ENCODE measurements at places on chromosomes 2 and 18.
A peak's percentile ranks its signal among the peaks of the same experiment; 100 is the strongest.

DNA sequence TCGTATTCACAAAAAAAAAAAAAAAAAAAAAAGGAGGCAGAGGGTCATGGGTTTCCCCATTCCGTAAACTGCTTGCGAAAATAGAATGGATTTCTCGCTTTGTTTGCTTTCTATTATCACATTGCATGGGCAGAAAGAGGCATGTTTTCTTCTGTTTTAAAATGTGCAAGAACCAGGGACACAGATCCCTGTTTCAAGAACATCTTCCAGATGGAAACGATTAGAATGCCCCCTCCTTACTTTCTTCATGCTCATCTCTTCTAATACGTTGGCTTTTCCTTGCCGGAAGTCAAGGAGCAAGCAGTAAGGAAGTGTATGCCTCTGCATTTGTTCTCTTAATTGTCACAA, 51.0 kb upstream of the ZNF516 start:
- DNase-seq, result peak; percentile 39

DNA sequence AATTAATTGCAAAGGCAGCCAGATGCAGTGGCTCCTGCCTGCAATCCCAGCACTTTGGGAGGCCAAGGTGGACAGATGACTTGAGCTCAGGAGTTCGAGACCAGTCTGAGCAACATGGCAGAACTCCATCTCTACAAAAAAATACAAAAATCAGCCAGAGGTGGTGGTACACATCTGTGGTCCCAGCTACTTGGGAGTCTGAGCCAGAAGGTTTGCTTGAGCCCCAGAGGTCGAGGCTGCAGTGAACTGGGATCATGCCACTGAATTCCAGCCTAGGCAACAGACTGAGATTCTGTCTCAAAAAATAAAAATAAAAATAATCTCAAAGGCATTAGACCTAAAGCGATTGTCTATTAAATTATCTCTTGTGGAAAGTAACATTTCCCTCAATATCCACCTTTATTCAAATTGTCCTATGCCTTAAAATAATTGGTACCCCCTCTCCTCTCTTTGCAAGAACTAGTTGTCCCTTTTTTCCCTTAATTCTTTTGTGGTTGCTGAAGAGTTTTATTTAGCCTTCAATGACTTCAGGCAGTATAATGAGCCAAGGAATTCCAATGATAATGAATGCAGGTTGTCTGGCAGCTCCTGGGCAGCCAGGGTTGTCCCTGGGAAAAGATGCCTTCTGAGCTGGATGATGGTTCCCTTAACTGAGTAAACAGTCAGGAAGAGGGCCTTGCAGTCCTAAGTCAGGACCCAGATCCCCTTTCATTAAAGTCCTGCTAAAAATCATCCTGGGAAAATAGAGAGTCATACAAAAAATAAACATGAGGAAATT, 32.2 kb downstream of the GPR75 start:
- no peak for DNase-seq

DNA sequence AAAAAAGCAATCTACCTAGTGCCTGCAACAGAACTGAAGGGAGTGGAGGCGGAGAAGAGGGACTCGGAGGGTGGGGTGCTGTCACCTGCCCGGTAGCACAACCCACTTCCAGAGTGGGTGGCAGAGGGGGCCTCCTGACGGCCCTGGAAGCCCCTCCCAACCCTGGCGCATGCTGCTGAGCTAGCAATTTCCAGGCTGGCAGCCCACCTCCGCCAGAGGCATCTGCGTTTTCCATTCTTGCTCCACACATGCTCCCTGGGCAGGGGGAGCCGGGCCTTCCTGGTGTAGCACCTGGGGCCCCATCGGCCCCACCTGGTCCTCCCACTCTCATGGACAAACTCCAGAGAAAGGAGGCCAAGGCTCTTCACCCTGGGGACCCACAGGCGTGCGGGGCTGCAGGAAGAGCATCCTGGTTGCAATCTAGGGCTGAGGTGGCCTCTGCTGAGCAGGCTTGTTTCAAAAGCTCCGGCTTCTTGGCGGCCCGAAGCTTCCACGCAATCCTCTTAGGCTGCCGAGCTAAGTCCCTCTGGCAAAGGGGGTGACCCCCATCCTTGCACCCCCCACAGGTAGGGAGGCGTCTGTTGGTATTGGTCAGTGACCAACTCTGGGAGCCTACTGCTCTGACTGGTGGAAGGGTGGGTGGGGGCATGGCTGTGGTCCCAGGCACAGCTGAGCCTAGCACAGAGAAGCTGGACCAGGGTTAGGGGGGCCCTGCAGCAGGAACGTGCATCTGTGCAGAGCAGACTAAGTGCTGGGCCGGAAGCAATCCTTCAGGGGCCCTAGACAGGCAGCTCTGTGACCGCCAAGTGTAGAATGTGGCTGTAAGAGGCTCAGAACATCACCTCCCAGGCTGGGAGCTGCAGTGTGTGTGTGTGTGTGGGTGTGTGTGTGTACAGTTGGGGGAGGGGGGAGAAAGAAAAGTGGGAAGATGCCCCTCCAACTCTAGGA, 2.6 kb downstream of the HS6ST1 start:
- peak; percentile 63 for DNase-seq

DNA sequence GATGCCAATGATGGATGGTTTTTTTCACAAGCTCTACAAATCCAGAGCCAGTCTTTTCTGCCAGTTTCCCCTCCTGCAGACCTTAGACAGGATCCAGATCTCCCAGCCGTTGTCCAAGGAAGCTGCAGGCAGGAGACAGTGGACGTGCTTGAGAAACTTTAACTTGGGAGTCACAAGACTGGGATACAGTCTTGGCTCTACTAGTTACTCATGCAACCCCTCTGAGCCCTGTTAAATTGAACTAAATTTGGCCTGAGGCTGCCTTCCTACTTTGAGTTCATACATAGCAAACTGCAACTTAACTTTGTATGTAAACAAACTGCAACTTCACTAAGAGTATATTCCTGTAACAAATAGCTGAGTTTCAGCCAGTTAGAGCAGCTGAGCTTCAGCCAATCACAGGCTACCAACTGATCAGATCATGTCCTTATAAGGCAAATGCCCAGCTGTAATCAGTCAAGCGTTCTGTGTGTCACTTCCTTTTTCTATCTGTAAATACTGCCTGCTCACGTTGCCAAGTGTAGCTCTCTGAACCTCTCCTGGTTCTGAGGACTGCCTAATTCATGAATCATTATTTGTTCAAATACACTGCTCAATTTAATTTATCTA, 140.9 kb downstream of the CAPN13 start:
- DNase-seq, result peak; percentile 93

DNA sequence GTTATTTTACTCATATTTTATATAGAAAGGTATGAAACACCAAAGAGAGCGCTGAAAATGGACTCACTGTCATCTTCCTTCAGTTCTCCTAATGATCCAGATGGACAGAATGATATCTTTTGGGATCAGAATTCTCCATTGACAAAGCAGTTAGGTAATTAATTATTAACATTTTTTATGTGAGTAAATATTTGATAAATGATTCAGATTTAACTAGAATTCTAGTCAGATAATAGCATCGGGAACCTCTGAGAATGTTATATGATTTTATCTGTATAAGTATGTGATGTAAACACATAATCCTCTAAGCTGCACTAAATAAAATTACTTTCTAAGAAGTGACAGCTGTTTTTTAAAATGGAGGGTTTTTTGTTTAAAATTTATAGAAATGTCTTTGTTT, 2.0 kb downstream of the ETAA1 start:
- no peak for DNase-seq

Measured in fibroblast of skin of right quadriceps (primary cell).